ENCODE measurements at places on chromosomes 7 and 10. TPM values are rescaled to one million over a fixed set of nuclear protein-coding genes. Genes with fewer than 3 reads are reported as not detected.

EGR2 gene
- total RNA-seq = 14.6 TPM

NPTX2 gene
- 4.8 TPM for total RNA-seq

CABCOCO1 gene
- 0.45 TPM for total RNA-seq

CHST3 gene
- 12.5 TPM for total RNA-seq

SEMA3E gene
- 1.3 TPM for total RNA-seq

DNA sequence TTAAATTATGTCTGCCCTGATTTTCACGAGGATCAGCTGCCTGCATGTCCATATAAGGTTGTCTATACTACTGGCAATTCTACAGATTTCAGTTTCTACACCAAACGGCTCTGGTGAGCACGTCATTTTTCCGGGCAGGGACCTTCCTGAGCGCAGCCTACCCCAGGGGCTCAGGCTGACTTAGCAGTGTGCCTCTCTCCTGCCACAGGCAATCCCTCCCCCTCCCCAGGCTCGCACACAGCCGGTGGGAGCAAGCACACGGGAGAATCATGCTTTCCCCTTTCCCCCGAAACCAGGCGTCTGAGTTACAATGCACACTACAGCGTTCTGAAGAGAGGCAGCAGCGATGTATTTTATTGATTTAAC is 1.7 kb downstream of the KLF6 start:
- peak overlapping the region; percentile 58 for H3K4me3 ChIP-seq
- peak overlapping the region; percentile 99 for H3K27ac ChIP-seq
- peaks cover 19% of the 10 kb centered on the region for H3K4me1 ChIP-seq
- no peaks in the 10 kb centered on the region for H3K27me3 ChIP-seq
- peak; percentile 69 for DNase-seq

GRCh38 chr7:115789901-115790300 is 240.7 kb downstream of the TFEC start:
- no peaks in the 10 kb centered on the region for H3K36me3 ChIP-seq
- H3K27me3 ChIP-seq = no peaks in the 10 kb centered on the region
- H3K4me3 ChIP-seq = no peak overlapping the region
- no peaks in the 10 kb centered on the region for H3K4me1 ChIP-seq
- DNase-seq = no peak

- peaks cover 12% of the 10 kb centered on the region for H3K4me1 ChIP-seq
- no peak overlapping the region for H3K4me3 ChIP-seq
- no peak overlapping the region for H3K27ac ChIP-seq
- no peaks in the 10 kb centered on the region for H3K36me3 ChIP-seq
These were observed 36.2 kb downstream of the TBATA start for GRCh38 chr10:70748801-70749573.

DNA sequence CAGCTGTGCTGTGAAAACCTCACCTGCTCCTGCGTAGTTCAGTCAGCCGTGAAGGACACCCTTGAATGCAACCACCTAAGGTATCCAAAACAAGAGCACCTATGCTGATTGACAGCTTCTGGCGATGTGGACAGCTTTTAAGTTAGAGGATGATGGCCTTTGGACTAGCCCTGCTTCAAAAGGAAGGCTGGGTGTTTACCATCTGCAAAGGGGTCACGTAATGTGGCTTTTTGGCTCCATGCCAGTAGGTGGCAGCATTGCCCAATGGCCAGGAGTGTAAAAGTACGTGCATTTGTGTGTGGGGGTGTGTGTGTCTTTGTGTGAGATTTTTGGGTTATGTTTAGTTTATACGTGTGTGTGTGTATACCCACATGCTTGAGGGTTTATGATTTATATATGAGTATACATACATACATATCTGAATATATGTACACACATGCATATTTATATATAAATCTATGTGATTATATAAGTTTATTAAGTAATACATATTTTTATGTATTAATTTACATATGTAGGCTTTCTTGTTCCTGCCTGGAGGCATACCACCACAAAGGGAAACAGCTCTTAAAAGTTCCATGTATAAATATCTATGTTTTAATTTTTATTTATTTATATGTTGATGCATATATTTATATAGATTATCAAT is 236.3 kb upstream of the ANKRD30A start:
- peaks cover 7% of the 10 kb centered on the region for H3K4me1 ChIP-seq
- no peak overlapping the region for H3K4me3 ChIP-seq
- peak; percentile 49 for DNase-seq
- H3K27me3 ChIP-seq = no peaks in the 10 kb centered on the region
- no peak overlapping the region for H3K27ac ChIP-seq
- H3K36me3 ChIP-seq = no peaks in the 10 kb centered on the region

GRCh38 chr7:96794063-96794462 is 84.4 kb upstream of the SEM1 start:
- H3K27ac ChIP-seq = no peak overlapping the region
- H3K4me1 ChIP-seq = no peaks in the 10 kb centered on the region
- no peaks in the 10 kb centered on the region for H3K27me3 ChIP-seq
- H3K4me3 ChIP-seq = no peak overlapping the region

DNA sequence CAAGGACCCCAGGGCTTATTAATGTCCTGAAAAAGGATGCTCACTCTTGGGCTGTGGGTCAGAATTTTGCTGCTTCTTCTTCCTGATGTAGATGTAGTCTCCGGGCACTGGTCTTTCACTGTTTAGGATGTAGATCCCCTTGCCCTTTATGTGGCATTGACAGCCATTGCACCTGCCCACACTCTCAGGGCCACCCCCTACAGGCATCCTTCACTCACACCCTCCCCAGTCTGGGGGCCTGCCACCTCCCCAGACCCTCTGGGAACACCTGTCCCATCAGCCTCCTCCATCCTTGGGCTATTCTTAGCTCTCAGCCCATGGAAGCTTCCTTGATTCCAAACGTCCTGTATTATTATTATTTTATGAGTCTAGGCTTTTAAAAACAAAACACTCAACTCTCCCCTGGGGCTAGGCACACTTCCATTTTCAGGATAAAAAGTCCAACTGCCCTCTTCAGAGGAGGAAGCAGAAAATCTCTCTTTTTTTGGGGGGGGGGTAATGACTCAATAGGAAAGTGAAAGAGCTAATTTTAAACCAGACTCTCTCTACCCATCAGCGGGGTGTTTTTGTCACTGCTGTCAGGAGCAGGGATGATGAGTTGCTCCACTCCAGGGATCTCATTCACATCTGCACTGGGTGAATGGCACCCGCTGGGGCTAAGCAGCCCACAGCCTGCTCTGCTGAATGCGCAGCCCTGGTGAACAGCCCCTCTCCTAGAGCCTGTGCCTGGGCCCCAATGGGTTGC is 11.5 kb upstream of the KLRG2 start:
- DNase-seq = no peak
- H3K4me1 ChIP-seq = peaks cover 15% of the 10 kb centered on the region
- no peaks in the 10 kb centered on the region for H3K36me3 ChIP-seq

DNA sequence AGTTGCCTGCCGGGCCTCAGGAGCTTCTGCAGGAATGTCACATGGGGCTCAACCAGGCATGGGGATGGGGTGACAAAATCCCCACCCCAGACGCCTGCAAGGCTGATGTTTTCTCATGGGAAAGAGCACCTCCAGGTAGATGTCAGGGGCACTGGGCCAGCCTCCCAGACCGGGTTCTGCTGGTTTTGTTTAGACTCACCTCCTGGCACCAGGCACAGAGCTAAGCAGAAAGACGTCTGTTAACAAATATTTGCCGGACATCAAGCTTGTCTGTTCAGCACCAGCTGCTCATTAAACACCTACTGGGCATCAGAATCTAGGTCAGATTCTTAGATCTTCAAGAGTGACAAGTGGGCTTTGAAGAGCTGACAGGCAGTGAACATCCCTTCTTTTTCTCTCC is 34.9 kb upstream of the TCERG1L start:
- no peaks in the 10 kb centered on the region for H3K27me3 ChIP-seq
- DNase-seq = no peak
- no peak overlapping the region for H3K4me3 ChIP-seq
- no peaks in the 10 kb centered on the region for H3K4me1 ChIP-seq

GRCh38 chr10:120414946-120415345 is 42.1 kb upstream of the PLPP4 start:
- no peak overlapping the region for H3K27ac ChIP-seq
- no peak for DNase-seq
- H3K4me3 ChIP-seq = no peak overlapping the region
- H3K36me3 ChIP-seq = no peaks in the 10 kb centered on the region
- no peaks in the 10 kb centered on the region for H3K4me1 ChIP-seq
- H3K27me3 ChIP-seq = no peaks in the 10 kb centered on the region

DNA sequence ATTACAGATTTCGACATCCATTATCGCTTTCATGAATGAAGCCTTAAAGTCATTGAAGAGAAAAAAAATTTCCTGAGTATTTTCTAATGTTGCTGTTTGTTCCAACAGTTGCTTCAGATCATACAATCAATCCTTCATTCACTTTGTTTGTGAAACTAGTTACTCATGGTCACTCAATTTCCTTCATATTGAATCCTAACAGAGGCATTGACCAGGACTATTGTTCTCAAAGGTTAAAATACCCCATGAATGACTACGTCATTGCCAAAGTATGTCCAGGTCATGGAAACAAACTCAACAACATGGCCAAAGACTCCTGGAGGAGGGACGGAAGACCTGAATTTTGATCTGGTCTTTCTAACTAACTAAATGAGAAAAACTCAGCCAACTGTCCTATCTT is 54.0 kb upstream of the ABCB5 start:
- no peak for DNase-seq
- H3K27me3 ChIP-seq = no peaks in the 10 kb centered on the region
- no peaks in the 10 kb centered on the region for H3K36me3 ChIP-seq
- no peak overlapping the region for H3K4me3 ChIP-seq

DNA sequence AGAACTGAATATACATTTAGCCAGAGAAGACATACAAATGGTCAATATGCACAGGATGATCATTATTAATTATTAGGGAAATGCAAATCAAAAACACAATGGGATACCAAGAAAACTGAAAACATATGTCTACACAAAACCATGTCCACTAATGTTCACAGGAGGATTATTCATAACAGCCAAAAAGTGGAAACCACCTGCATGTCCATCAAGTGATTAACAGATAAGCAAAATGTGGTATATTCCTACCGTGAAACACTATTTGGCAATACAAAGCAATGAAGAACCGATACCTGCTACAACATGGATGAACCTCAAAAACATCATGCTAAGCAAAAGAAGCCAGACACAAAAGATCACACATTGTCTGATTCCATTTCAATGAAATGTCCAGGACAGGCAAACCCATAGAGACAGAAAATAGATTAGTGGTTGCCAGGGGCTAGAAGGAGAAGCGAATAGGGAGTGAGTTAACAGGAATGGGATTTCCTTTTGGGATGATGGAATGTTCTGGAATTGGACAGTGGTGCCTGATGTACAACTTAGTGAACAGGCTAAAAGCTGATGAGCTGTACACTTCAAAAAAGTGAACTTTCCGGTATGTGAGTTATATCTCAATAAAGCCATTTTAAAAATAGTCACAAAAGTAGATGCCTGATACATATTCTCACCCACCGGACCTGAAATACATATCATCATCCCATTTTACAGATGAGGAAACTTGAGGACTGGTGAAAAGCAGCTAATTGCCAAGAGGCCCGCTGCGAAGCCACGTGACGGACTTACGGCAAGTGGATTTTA is 33.6 kb downstream of the HIPK2 start:
- no peak for DNase-seq
- no peaks in the 10 kb centered on the region for H3K36me3 ChIP-seq
- no peaks in the 10 kb centered on the region for H3K27me3 ChIP-seq
- H3K4me3 ChIP-seq = no peak overlapping the region
- H3K27ac ChIP-seq = no peak overlapping the region

- no peaks in the 10 kb centered on the region for H3K4me1 ChIP-seq
- H3K27ac ChIP-seq = no peak overlapping the region
- DNase-seq = no peak
- H3K4me3 ChIP-seq = no peak overlapping the region
These were observed 172.4 kb upstream of the MKI67 start for GRCh38 chr10:128298587-128298986.

- H3K4me3 ChIP-seq = no peak overlapping the region
- H3K4me1 ChIP-seq = no peaks in the 10 kb centered on the region
- H3K27ac ChIP-seq = no peak overlapping the region
- no peaks in the 10 kb centered on the region for H3K36me3 ChIP-seq
- no peaks in the 10 kb centered on the region for H3K27me3 ChIP-seq
These were observed 17.6 kb upstream of the SCIN start for GRCh38 chr7:12552876-12553275.

DNA sequence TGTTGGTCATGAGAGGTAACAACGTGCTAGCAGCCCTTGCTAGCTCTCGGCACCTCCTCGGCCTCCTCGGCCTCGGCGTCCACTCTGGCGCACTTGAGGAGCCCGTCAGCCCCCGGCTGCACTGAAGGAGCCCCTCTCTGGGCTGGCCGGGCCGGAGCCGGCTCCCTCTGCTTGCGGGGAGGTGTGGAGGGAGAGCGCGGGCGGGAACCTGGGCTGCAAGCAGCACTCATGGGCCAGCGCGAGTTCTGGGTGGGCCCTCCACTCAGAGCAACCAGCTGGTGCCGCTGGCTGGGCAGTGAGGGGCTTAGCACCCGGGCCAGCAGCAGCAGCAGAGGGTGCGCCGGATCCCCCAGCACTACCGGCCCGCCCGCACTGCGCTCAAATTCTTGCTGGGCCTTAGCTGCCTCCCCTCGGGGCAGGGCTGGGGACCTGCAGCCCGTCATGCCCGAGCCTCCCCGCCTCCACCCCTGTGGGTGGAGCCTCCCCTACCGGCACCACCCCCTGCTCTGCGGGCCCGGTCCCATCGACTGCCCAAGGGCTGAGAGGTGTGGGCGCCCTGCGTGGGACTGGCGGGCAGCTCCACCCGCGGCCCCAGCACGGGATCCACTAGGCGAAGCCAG is 96.1 kb downstream of the PAXIP1 start:
- H3K4me1 ChIP-seq = no peaks in the 10 kb centered on the region
- DNase-seq = no peak
- H3K4me3 ChIP-seq = no peak overlapping the region
- H3K27me3 ChIP-seq = no peaks in the 10 kb centered on the region
- no peak overlapping the region for H3K27ac ChIP-seq
- no peaks in the 10 kb centered on the region for H3K36me3 ChIP-seq

GRCh38 chr7:127532151-127532550 is 53.2 kb downstream of the GCC1 start:
- H3K36me3 ChIP-seq = no peaks in the 10 kb centered on the region
- no peak for DNase-seq
- peaks cover 3% of the 10 kb centered on the region for H3K4me1 ChIP-seq
- no peak overlapping the region for H3K4me3 ChIP-seq
- no peaks in the 10 kb centered on the region for H3K27me3 ChIP-seq

- no peak for DNase-seq
- H3K4me1 ChIP-seq = peaks cover 16% of the 10 kb centered on the region
- H3K27ac ChIP-seq = no peak overlapping the region
- no peak overlapping the region for H3K4me3 ChIP-seq
- no peaks in the 10 kb centered on the region for H3K36me3 ChIP-seq
These were observed 168.0 kb upstream of the PHYHIPL start for GRCh38 chr10:59008452-59008851.

- no peak overlapping the region for H3K27ac ChIP-seq
- H3K27me3 ChIP-seq = no peaks in the 10 kb centered on the region
- DNase-seq = no peak
- no peak overlapping the region for H3K4me3 ChIP-seq
- H3K4me1 ChIP-seq = no peaks in the 10 kb centered on the region
- H3K36me3 ChIP-seq = peaks cover 79% of the 10 kb centered on the region
These were observed 6.4 kb upstream of the NPM3 start for GRCh38 chr10:101789686-101790085.

Data from thyroid gland (tissue), 4 donors.